ENCODE measurements at places on chromosomes 4 and X.

GRCh38 chr4:69831646-69832325 is 28.2 kb downstream of the SULT1E1 start:
- DNase-seq, result no peak

DNA sequence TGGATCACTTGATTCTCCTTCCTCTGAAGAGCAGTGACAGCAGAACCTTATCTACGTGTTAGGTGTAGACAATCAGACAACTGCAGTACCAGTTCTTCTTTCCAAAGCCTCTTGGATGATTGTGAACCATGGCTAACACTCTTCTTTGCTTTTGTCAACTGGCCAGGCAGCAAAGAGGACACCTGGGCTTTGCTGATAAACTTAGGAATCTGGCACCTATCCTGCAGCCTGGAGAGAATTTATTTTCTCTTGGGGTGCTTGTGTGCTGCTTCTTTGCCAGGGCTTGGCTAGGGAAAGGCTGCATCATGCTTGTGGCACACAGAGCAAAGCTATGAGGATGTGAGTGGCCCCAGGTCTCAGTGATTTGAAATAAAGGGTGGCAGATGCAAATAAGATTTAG is 77.4 kb downstream of the ANAPC4 start:
- DNase-seq, result no peak

DNA sequence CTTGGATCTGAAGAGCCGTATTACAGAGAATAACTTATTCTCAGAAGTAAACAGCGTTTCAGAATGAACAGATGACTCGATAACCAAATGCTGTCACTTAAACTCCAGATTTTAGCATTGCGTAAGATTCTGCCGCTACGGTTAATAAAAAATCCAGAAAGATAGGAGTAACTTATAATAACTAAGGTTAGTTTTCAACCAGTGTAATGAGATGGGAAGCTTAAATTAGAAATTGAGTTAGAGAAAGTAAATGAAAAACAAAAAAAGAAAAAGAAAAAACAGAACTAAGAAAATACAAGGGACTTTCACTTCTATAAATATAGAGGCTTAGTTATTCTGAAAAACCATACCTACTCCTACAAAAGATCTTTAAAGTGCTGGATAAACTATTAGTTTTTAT is 13.1 kb upstream of the PARM1 start:
- no peak for DNase-seq

- no peak for DNase-seq
These were observed 150.9 kb downstream of the SPRY1 start for GRCh38 chr4:123547216-123548165.

DNA sequence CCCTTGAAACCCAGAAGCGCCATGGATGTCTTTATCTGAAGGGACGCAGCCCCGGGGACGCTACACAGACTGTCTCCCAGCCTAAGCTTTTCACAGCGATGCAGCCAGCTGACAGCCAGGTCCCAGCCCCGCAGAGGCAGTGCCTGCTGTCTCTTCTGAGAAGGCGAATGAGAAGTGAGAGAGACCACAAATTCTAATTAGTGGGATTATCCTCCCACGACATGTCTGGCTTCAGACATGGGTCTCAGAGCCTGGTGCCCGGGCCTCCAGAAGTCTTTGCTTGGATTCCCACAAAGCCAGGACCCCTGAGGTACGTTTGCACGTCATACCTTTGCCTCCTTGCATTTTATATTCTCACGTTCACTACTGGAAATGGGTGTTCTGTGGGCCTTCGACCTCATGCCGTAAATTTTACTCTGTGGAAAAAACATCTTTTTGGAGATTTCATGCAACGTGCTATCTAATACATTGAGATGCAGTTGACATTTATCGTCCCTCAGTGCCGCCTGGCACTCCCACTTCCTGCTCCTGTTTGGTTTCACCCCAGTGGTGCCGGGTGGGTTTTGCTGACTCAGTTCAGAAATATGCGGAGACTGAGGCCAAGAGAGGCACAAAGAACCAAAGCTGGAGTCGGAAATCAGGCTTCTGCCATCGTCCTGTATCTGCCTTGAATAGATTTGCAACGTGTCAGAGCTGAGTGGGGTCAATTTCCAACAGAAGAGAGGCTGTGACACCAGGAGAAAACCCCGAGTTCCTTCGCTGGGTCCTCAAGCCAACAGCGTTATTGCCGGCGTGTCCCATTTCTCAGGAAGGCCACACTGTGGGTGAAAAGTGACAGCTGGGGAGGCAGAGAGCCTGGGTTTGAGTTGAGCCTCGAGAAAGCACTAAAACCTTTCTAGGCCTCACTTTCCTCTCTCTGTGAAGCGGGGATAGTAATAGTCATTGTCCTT is 114.4 kb downstream of the STK32B start:
- DNase-seq, result no peak

GRCh38 chr4:30380404-30380998 is 339.7 kb upstream of the PCDH7 start:
- DNase-seq, result no peak

DNA sequence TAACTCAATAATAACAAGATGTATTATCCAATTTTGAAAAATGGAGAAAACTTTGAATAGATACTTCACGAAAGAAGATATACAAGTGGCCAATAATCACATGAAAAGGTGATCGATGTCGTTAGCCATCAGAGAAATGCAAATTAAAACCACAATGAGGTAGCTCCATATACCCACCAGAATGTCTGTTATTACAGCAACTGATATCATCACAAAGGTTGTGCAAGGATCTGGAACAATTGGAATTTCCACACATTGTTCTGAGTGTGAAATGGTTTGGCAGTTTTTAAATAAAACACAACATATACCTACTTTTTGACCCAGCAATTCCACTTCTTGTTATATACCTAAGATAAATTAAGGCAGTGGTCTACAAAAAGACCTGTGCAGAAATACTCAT is 71.7 kb downstream of the IRS4 start:
- DNase-seq, result no peak

- no peak for DNase-seq
These were observed 42.1 kb downstream of the NFKB1 start for GRCh38 chr4:102543030-102543928.

DNA sequence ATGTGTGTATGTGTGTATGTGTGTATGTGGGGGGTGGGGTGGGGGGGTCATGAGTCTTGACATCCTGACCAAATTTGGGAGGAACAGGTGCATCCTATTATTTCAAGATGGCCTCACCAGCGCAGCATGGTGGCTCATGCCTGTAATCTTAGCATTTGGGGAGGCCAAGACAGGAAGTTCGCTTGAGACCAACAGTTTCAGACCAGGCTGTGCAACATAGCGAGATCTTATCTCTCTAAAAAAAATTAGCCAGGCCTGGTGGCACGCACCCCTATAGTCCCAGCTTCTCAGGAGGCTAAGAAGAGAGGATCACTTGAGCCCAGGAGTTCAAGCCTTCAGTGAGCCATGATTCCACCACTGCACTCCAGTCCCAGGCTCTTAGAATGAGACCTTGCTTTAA is 47.0 kb upstream of the DHRSX start:
- DNase-seq, result no peak

DNA sequence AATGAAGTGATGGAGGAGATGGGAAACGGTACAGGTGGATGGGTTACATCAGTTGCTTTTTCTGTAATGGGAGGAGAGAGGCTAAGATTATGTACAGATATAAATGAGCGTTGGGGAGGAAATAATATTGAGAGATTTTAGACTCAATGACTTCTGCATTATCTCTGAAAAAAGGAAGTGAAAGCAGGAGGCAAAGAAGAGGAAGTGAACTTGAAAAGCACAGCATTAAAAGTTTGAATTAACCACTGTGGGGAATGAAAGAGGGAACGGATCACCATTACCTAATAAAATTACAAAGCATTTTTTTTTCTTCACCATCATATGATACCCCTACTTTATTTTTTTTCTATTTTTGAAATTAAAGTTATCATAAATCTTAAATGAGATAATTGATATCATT is 1025.5 kb downstream of the RPA4 start:
- DNase-seq, result no peak

GRCh38 chr4:89307446-89308160 is at the start of gene GPRIN3:
Gene GPRIN3 (minus strand): TSS chr4:89307800. CDS start chr4:89250110, 57,690 bp downstream.
- peak; percentile 53 for DNase-seq

GRCh38 chrX:93422693-93423092 is 250.7 kb downstream of the NAP1L3 start:
- DNase-seq, result no peak

- DNase-seq, result no peak
These were observed 132.7 kb downstream of the GATB start for GRCh38 chr4:151628001-151628608.

- no peak for DNase-seq
These were observed 1416.1 kb downstream of the PCDH7 start for GRCh38 chr4:32136081-32136787.

GRCh38 chrX:129762448-129762847 is 17.3 kb upstream of the SASH3 start:
- DNase-seq, result no peak

DNA sequence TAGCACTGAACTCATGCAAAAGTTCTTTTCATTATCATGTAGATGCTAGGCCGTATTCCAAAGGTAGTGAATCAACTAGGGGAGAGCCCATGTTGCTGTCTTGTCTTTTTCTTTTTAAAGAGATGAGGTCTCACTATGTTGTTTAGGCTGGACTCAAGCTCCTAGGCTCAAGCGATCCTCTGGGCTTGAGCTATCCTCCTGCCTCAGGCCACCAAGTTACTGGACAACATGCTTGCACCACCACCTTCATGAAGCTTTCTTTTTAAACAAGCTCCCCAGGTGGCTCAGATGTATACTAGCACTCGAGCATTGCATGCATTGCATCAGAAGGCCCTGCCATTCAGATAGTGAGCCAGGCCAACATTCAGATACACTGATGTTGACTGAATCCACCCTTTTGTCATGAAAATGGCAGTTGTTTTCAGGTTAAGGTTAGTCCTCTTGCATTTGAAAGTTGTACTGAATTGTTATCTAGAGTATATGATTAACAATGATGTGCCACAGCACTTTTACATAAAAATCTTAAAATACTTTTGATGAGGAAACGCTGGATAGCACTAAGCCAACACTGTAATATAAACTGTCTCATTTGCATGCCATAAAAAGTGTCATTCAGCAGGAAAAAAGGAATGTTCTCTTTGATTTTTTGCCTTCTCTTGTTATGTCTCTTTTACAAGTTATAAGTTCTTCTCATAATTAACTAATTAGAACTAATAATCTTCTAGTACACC is 76.7 kb downstream of the FNIP2 start:
- no peak for DNase-seq

DNA sequence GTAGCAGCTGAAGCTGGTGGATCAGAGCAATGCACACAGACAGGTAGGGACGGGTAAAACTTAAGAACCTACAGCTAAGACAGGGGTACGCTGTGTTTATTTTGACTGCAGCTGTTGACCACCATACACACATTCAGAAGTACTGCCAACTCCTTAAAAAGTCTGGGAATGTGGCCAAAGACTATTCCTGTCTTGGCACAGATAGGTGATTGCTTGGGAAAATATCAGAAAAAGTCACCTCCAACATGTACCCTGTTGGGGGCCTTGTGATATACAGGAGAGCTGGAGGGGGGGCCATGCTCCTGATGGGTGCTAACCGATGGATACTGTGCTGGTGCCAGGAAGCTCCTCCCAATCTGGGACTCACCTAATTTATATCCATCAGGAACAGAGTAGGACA is 121.2 kb downstream of the VCX2 start:
- DNase-seq, result no peak

DNA sequence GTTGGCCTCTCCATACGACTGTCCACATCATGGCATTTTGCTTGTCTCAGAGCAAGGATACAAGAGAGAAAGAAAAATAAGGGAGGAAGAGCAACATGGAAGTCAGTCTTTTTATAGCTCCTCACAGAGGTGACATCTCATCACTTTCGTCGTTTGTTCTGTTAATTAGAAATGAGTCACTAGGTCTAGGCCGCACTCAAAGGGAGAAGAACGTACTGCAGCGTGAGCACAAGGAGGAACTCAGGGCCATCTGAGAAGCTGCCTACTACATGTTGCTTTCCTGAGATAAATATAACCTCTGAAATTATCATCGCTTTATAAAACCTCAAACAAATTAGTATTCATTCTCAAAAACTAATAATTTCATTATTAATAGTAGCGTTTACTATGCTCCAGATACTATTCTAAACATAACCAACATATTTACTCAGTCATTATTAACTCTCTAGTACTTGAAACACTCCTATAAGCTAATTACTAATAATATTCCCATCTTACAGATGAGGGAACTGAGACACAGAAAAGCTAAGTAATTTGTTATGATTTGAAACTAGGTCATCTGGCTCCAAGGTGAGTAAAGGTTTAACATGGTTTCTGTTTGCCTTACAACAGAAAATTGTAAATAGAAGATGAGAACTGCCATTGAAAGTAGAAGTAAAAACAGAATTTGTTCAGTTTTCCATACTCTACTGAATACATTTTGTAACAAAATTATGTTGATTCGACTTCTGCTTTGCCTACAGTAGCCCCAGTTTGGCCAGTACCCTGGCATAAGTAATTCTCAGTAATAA is 213.2 kb upstream of the UGT8 start:
- no peak for DNase-seq

DNA sequence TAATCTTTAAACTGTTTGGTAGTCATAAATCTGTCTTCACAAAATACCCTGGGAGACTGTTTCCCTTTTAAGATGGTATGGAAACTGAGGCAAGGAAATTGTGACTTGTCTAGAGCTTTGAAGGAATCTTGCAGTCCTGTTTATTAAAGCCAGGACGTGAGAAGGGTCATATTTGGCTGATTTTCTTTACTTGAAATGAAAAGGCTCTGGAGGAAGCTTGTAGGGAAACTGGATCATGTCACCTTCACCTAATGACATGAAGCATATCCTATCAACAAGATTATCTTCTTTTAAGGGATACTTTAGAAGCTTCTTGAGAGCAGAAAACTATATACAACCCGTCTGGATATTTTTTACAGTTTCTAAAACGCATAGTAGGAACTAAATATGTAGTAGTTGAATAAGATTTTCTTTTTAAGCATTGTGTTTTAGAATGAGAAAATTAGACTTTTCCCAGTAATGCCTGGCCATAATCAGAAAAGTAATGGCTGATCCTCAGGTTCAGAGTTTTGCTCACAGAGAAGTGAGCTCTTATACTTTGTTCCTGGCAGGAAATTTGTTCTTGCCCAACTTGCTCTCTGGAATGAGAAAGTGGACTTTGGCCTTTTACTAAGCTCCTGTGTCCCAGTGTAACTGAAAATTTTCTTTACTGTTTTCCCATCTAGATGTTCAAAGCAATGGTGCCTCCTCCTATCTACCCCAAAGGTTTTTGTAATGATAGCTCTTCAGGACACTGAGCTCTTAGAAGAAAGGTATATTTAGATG is 136.8 kb upstream of the AFF2 start:
- no peak for DNase-seq

- no peak for DNase-seq
These were observed 85.9 kb downstream of the ARSJ start for GRCh38 chr4:113893546-113893945.

GRCh38 chr4:138522366-138522765 is 280.2 kb upstream of the SLC7A11 start:
- no peak for DNase-seq

Data from stimulated activated CD4-positive, alpha-beta T cell treated with anti-CD3 and anti-CD28 coated beads, Interleukin-1b, Interleukin-23, amount 100 ng/mL, for 24 hours (primary cell).